ENCODE measurements at places on chromosomes 6 and 20. TPM values are rescaled to one million over a fixed set of nuclear protein-coding genes. Genes with fewer than 3 reads are reported as not detected.

- DNase-seq, result no peak
- H3K4me1 ChIP-seq, result no peaks in the 10 kb centered on the region
- peaks cover 17% of the 10 kb centered on the region for H3K27me3 ChIP-seq
Observed at GRCh38 chr6:109920911-109921310, 57.2 kb upstream of the GPR6 start.

Gene CLPSL1
- not detected for total RNA-seq

- peaks cover 5% of the 10 kb centered on the region for H3K4me1 ChIP-seq
- H3K27me3 ChIP-seq, result peaks cover 37% of the 10 kb centered on the region
- no peaks in the 10 kb centered on the region for H3K36me3 ChIP-seq
- no peak overlapping the region for H3K4me3 ChIP-seq
- no peak overlapping the region for H3K27ac ChIP-seq
Observed at GRCh38 chr6:22149096-22149495, 147.7 kb downstream of the PRL start.

DNA sequence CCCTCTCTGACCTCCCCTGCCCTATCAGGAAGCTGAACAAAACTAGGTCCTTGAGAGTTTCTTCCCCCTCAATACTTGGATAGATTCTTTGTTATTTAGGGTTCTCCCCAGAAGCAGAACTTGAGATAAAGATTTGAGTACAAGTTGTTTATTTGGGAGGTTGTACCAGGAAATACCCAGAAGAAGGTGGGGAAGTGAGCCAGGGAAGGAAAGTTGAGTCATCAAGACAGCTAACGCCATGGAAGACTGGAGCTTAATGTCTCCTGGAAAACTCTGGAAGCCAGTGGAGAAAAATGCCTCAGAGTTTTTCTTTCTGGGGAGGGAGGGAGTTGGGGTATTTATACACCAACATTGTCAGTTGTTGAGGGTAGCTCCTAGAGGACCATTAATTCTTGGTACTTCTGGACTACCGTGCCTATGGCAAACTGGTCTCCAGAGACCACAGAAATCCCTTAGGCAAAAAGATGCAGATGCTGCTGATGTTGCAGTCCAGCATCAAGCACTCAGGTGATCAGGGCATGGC, 102.6 kb upstream of the ZFP64 start:
- DNase-seq, result no peak
- H3K27me3 ChIP-seq, result no peaks in the 10 kb centered on the region
- H3K27ac ChIP-seq, result no peak overlapping the region
- H3K36me3 ChIP-seq, result no peaks in the 10 kb centered on the region
- no peaks in the 10 kb centered on the region for H3K4me1 ChIP-seq

Gene RAET1E
- total RNA-seq, result not detected

- no peak overlapping the region for H3K4me3 ChIP-seq
- no peaks in the 10 kb centered on the region for H3K4me1 ChIP-seq
- H3K27ac ChIP-seq, result no peak overlapping the region
- DNase-seq, result no peak
- no peaks in the 10 kb centered on the region for H3K27me3 ChIP-seq
Observed at GRCh38 chr20:62423326-62423706, 4.0 kb downstream of the RBBP8NL start.

Gene NRN1
- 0.26 TPM for total RNA-seq

Gene BTBD3
- total RNA-seq, result 0.64 TPM

Gene TXNDC5
- 27.7 TPM for total RNA-seq
